ENCODE measurements at places on chromosomes 16 and 17. TPM values are rescaled to one million over a fixed set of nuclear protein-coding genes. Genes with fewer than 3 reads are reported as not detected.

DNA sequence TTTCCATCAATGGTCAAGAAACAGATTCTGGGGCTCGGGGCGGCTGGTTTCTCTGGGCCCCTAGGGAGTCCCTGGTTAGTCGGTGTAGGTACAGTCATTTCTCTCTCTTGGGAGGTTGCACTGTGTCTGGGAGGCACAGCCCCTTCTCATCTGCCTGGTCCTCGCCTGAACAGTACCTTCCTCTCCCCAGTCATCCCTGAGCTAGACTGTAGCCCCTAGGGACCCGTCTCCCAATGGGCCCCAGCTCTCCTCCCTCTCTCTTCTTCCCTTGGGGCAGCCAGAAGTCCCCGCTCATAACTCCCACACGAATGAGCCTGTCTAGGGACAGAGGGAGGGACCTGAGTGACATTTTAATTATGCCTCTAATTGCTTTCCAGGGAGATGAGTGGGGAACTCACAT, 20.2 kb upstream of the CPSF4L start:
- no peak for DNase-seq

The PIMREG gene
- 0.42 TPM for total RNA-seq

The USH1G gene
- 0.87 TPM for total RNA-seq

The MILR1 gene
- total RNA-seq = 27.0 TPM

DNA sequence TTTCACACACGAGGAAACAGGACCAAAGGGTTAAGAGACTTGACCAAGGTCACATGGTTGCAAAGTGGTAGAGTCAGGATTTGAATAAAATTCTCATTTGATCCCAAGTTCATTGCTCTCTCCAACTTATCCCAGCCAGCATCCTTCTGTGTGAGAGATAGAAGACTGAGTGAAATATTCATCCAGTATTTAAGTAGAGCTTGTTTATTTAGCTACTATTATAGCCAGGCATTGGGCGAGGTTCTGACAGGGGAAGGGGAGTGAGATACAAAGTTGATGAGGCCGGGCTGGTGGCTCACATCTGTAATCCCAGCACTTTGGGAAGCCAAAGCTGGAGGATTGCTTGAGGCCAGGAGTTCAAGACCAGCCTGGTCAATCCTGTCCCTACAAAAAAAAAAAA, 4.4 kb downstream of the ITGAL start:
- DNase-seq = no peak

- DNase-seq = no peak
Observed at GRCh38 chr17:5823219-5823618, 238.9 kb upstream of the NLRP1 start.

DNA sequence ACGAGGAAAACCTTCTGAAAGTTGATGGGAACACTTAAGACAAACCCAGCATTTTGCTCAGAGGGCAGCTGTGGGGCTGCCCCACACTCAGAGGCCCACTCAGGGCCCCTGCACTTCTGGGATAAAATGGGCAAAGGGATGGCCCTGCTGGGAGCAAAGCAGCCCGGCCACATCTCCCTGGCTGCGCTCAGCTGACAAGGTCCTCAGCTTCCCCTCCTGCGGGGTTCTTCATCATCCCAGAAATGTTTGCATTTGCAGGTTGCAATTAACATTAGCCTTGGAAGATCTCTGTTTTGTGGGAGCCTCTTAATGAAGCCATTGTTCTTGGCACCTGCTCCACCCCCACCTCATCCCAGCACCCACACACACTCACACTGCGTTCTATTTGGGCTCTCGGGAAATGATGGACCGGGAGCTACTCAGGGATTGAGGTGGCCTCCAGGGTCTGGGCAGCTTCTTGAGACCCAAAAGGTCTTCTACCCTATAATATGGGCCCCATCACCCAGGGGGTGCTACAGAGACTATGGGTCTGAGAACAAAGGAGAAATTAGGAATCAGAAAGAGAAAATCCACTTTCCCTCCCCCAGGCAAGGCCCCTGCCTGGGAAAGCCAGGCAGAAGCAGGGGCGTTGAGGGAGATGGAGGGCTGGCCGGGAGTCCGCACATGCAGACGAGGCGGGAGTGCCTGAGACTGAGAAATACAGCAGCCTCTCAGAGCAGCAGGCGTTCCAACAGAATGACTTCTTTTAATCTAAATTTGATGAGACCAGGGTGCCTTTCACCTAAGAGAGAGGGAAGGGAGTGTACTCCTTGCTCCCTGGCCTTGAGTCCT, 53.7 kb upstream of the RPL38 start:
- no peak for DNase-seq

The VWA3A gene
- total RNA-seq = not detected

The TMC5 gene
- not detected for total RNA-seq
